Central memory CD8-positive, alpha-beta T cell (primary cell): ENCODE measurements at places on chromosomes 2 and 18.

DNA sequence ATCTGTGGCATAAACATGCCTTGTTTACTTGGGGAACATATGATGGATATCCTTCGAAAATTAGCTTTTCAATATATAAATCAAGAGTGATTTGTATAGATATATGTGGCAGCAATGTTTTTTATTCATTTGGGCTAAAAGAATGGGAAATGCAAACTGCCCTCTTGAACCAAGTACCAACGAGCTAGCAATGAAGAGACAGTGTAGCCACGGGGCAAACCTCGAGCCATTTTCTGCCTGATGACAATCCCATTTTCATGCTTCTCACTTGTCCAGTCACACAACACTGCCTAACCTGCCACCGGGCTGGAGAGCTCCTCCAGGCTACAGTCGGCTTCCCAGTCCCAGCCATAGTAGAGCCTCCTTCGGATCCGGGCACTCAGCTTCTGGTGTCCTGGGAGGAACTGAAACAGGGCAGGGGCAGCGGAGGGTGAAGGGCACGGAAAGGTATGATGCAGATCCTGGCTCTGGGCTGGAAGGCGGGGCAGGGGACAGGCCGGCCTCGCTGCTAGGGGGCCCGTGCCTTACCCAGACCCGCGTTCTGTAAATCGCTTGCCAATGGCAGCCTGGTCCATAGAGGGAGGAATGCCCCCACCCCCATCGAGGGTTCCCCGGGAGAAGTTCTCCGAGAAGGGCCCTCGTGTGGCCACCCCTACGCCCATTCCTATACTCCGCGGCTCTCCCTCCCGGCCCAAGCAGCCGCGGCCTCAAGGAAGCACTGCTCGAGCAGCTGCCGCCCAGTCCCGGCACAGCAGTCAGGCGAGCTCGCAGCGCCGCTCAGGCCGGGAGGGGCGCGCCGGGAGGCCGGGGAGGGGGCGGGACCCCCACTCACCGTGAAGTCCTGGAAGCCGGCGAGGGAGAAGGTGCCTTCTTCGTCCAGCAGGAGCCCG is 552 bp downstream of the CNPPD1 start:
- peak; percentile 18 for DNase-seq

GRCh38 chr2:88071365-88071764 is 3.7 kb downstream of the SMYD1 start:
- DNase-seq: no peak

GRCh38 chr18:37716106-37716735 is 150.6 kb upstream of the CELF4 start:
- no peak for DNase-seq

GRCh38 chr18:55317864-55318263 is 270.1 kb downstream of the TCF4 start:
- DNase-seq: no peak

GRCh38 chr18:10726198-10727068 is 200.6 kb downstream of the NAPG start:
- no peak for DNase-seq

DNA sequence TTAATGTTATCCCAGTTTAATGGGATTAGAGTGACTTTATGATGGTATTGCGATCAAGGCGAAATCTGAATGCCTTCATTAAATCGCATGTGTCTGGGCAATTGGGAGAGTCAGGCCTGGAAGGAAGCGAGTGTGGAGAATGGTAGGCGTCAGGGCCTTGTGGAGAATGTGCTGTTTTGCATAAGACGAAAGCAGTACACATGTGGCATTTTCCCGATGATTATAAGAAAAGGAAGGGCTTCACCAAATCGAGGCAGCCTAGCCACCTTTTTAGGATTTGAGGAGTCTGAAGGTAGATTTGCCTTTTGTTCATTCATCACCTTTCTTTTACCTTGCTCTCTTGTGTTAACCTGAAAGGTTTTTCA is 1.0 kb downstream of the ZNF532 start:
- no peak for DNase-seq

- DNase-seq: no peak
Observed at GRCh38 chr18:998936-999335, 94.3 kb downstream of the ADCYAP1 start.

- DNase-seq: no peak
Observed at GRCh38 chr2:9483107-9483506, 8.8 kb downstream of the IAH1 start.

DNA sequence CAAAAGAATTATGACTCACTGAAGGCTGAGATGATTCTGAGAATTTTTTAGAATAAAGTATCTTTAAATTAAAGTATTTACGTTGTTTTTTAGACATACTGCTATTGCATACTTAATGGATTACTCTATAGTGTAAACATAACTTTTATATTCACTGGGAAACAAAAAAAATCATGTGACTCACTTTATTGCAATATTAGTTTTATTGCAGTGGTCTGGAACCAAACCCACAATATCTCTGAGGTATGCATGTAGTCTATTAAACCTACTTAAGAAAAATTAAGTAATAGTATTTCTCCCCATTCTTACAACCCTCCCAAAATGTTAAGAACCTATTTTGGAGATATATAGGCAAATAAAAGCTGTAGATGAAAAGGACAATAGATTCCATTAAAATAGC is 142.9 kb upstream of the ZNF521 start:
- DNase-seq: no peak

DNA sequence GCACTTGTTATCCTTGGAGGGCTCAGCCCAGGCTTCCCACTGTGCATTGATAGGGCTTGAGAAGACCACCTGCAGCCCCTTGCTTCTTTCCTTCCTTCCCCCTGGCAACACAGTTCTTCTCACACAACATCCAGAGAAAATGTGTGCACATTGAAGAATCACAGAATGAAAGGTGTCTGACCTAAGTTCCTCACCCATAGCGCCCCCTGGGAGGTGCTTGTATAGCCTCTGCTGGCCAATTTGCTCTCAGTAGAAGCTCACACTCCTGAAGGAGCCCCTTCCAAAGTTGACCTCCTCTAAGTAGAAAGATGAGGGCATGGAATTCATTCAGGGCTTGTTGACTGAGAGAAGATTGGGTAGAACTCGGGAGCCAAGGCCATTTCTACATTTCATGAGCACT is 758.4 kb upstream of the KLHL29 start:
- no peak for DNase-seq

- DNase-seq: no peak
Observed at GRCh38 chr2:236163471-236164200, 4.5 kb downstream of the GBX2 start.

GRCh38 chr2:127365211-127365643 is 22.5 kb downstream of the MAP3K2 start:
- no peak for DNase-seq

- no peak for DNase-seq
Observed at GRCh38 chr2:195021711-195022507, 635.1 kb upstream of the SLC39A10 start.

- no peak for DNase-seq
Observed at GRCh38 chr2:101569886-101570520, 95.1 kb upstream of the RFX8 start.

DNA sequence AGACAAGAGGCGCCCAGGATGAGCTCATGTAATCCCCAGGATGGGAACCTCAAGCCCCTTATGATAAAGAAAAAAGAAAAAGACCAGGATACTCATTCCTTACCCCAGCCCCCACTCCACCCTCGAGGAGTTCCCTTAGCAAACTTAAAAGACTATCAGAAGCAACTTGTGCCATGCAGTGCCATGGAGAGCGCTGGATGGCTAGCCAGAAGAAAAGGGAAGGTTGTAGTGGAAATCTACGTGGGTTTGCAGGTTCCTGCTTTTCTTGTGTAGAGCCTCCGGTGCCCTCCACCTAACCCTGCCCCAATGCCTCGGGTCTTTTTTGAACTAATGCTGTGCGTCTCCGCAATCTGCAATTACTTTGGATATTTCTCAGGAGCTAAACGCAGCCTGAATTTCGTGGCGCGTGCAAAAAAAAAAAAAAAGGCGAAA is 16.2 kb upstream of the BCL11A start:
- DNase-seq: no peak

- no peak for DNase-seq
Observed at GRCh38 chr18:51390702-51391101, 193.2 kb upstream of the MEX3C start.

GRCh38 chr18:8839281-8839680 is 133.9 kb downstream of the MTCL1 start:
- no peak for DNase-seq

DNA sequence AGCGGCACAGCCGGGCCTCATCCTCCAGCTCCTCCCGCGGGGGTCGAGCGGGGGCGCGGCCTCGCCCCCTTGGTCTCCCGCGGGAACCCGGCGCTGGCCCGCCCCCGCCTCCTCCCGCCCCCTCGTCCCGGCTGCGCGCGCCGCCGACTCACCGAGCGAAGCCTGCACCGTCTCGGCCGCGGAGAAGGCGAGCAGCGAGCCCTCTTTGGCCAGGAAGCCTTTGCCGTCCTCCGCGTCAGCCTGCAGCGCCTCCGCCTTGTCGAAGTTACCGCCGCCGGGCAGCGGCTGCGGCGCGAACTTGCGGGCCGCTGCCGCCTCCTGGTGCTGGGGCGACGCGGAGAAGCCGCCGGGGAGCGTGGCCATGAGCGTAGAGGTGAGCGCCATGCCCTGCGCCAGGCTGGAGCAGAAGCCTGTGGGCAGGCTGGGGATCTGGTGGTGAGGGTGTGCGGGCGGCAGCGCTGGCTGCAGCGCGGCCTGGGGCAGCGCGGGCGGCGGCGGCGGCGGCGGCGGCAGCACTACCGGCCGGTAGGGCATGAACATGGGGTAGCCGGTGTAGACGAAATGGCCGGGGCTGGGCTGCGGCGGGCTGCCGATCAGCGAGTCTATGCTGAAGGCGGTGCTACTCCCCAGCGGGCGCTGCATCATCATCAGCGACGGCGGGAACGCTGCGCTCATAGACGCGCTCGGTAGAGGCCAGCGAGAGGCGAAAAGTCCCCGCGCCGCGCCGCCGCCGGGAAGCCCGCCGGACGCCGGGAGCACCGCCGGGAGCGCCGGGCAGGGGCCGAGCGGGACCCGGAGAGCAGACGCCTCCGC is 683 bp downstream of the GBX2 start:
- no peak for DNase-seq

- no peak for DNase-seq
Observed at GRCh38 chr2:20667151-20667530, 197 bp downstream of the GDF7 start.

DNA sequence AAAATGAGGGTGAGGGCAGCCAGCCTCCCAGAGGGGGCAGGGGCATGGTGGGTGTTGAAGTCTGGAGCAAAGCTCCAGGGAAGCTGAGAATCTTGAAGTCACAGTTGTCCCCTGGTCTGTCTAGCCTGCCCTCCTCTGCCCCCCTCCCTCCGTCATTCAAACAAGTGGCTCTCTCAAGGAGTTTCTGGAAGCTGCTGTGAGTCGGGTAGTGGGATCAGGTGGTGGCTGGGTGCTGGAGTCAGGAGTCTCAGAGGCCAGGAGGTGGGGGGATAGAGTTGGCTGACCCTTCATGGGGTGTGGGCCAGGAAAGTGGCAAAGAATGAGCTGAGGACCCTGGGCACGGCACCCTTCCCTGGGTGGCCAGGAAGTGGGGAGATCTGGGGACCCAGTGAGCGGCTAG is 495 bp upstream of the ASIC4 start:
- DNase-seq: no peak

DNA sequence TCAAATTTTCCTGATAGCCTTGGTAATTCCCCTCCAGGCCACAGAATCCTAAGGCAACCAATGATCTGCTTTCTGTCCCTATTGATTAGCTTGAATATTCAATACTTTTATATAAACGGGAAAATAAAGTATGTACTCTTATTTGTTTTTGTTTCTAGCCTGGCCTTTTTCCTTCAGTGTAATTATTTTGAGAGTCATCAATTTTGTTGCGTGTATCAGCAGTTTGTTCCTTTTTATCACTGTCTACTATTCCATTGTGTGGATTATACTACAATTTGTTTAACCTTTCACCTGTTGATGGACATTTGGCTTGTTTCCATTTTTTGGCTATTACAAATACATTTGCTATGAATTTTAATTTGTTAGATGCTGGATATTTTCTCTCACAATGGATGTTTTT is 39.2 kb upstream of the LRRC30 start:
- DNase-seq: no peak

DNA sequence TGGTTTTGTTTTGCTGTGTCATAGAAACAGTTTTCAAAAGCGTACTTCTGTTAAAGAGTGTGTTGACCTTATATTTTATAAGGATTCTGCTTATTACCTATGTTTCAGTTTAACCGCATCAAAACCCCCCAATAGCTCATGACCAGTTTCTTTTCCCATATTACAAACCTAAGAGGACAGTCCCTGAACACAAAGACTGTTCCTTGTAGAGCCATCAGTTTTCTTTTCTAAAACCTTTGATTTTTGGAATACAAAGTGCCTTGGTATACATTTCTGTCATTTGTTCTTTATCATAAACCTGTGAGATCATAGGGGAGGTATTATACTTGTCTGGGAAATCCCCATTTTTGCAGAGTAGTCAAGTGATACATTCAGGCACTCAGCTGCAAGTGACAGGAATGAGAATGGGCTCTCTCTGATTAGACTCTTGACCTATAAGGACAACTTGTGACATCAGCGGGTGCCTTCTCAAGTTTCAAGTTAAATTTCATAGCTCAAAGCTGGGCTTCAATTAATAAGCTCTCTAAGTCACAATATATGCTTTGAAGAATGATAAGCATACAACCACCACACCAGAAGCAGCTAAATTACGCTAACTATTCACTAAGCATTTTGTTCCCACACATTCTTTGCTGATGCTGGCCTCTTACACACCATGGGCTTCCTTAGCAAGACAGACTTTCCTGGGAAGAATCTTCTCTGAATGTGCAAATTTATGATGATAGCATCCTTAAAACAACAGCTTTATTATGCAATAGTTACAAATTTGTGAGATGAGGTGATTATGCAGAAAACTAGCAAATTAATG is 97.5 kb upstream of the CD302 start:
- DNase-seq: no peak

- DNase-seq: no peak
Observed at GRCh38 chr18:47418746-47419145, 167.3 kb upstream of the SKOR2 start.

GRCh38 chr18:12377556-12378197 is 650 bp upstream of the AFG3L2 start:
- no peak for DNase-seq

- no peak for DNase-seq
Observed at GRCh38 chr2:128416109-128416785, 97.6 kb upstream of the HS6ST1 start.
